ENCODE measurements at places on chromosomes 4 and X.
A peak's percentile ranks its signal among the peaks of the same experiment; 100 is the strongest.

GRCh38 chrX:98067611-98068010, 1183.9 kb downstream of the RPA4 start:
- no peak for DNase-seq

DNA sequence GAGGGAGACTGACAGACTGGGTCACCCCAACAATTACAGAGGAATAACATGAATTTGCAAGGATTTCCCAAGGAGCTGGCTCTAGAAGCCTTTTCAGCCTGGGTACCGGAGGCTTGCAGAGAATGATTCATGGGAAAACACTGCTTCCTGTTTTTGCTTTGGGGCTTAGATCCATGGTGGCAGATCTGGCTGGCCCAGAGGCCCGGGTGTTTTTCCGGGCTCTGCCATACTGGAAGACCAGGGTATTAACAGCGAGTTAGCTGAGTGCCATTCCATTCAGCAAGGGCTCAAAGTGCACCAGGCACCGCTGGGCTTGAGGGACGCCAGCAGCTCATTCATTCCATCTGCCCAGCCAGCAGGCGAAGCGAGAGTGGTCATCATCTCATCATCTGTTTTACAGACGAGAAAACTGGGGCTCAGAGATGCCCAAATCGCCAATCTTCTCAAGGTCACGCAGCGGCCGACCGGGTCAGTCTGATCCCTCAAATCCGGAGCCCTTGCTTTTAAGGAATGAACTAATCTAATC, 1.3 kb downstream of the WDR1 start:
- no peak for DNase-seq

- DNase-seq = peak; percentile 54
These were observed 6.8 kb upstream of the BCOR start for GRCh38 chrX:40104630-40104984.

GRCh38 chr4:147310312-147310711, 170.6 kb upstream of the EDNRA start:
- no peak for DNase-seq

- DNase-seq = no peak
These were observed 136.4 kb downstream of the MAPK10 start for GRCh38 chr4:86223472-86223871.

DNA sequence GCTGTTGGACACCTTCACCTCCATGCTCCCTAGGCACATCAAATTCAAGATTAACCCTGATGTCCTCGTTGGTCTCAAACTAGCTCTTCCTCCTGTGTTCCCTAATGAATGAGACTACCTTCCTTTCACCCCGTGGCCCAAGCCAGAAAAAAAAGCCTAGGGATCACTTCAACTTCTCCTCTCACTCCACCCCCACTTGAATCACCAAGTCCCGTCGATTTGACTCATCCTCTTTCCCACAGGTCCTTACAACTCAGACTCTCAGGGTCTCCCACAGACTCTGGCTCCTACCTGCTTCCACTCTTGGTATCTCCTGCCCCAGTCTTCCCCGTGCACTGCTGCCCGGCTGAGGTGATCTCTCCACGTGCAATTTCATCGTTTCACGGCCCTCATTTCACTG, 8.5 kb downstream of the SLC25A43 start:
- DNase-seq = no peak

DNA sequence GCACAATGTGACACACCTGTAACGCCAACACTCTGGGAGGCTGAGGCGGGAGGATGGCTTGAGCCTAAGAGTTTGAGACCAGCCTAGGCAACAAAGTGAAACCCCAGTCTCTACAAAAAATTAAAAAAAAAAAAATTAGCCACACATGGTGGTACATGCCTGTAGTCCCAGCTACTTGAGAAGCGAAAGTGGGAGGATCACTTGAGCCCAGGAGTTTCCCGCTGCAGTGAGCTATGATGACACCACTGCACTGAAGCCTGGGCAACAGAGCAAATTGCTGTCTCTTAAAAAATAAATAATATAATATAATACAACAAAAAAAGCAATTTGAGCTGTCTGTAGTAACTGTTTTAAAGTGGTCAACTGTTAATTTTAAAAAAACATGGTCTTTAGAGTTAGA, 13.2 kb downstream of the SPOCK3 start:
- no peak for DNase-seq

Data from activated CD4-positive, CD25-positive, alpha-beta regulatory T cell treated with anti-CD3 and anti-CD28 coated beads, Interleukin-2, amount 50 U/mL, for 72 hours (primary cell).